ENCODE measurements at places on chromosomes 11 and 22.

DNA sequence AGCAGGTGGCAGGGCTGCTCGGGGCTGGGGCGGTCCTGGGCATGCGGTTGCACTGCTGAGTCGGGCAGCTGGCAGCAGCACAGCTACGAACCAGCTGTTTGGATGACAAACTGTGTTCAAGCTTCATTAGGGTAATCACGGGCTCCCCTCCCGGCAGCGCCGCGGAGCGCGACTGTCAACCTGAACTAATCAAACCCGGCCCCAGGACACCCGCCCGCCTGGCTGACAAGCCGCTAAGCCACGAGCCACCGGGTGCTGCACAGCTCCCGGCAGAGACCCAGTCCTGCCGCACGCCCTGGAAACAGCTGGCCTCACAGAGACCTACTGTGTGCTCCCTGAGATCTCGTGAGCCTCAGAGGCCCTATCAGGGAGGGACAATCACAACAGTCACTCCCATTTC, 60.6 kb upstream of the TCF20 start:
- DNase-seq: no peak

- no peak for DNase-seq
These were observed 96.0 kb downstream of the PARVA start for GRCh38 chr11:12473381-12473780.

DNA sequence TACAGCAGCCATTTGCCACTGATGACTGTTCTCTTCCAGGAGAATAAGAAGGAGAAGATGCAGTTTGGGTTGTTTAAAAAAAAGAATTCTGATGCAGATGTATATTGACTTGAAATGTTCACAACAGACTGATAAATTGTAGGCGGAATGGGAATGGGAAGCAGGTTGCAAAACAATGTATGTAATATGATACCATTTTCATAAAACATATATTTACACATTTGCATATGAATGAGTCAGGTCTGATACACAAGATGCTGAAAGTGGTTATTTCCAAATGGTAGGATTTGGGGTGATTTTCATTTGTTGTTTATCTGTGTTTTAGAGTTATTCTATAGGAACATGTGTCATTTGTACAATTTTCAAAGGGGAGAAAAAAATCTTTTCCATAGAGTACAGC, 9.0 kb upstream of the RCN1 start:
- peak; percentile 58 for DNase-seq

DNA sequence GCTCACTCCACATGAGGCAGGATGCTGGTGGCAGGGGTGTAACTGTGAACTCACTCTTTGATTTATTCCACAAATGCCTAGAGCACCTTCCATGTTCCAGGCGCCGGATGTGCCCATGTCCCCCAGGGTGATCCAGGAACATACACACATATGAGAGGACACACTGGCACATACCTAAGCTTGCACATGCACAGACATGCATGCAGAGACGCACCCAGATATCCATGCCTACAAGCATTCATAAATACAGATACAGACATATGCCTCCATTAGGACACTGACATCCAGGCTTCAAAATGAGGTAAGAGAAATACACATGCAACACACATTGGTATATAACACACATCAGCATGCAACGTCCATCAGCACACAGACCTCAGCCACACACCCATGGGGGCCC, 4.5 kb downstream of the OSM start:
- DNase-seq: peak; percentile 71

- no peak for DNase-seq
These were observed 52.7 kb downstream of the IGF2 start for GRCh38 chr11:2086239-2087040.

GRCh38 chr11:113387605-113388211, at the start of gene ANKK1:
Gene ANKK1, plus strand, starts transcription at chr11:113387779. Its CDS starts 106 bp downstream, at chr11:113387885.
- DNase-seq: peak; percentile 36

DNA sequence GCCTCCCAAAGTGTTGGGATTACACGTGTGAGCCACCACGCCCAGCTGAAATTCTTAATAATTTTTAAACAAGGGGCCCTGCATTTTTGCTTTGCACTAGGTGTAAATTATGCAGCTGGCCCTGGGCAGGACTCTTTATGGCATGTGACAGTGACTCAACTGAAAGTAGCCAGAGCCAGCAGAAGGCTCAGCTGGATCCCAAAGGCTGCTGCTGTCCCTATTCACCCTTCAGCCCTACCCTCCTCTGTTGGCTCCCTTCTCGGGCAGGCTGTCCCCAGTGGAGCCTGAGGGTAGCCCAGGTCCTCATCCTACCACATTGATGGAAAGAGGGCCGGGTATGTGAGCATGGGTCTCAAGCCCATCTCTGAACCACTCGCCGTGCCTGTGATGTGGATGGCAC, 45.6 kb downstream of the CD82 start:
- DNase-seq: no peak

DNA sequence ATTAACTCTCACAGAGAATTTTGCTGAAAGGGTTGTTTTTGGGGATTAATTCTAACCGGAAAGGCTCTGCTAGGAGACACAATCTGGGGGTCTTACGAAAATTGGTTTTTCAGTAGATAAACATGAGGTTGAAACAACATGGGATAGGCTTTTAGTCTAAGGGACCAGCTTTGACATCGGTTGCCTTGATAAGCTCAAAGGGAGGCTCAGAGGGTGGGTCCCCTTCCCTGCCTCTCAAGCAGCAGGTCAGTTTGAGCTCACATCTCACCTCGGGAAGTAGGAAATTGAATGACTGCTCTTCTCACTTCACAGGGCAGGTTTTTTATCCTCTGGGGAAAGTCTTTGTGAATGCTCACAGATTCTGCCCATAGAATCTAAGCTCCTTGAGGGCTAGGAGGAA, 70.2 kb upstream of the KIRREL3 start:
- DNase-seq: no peak

- peak; percentile 21 for DNase-seq
These were observed 1.0 kb downstream of the LMO1 start for GRCh38 chr11:8262552-8263108.

DNA sequence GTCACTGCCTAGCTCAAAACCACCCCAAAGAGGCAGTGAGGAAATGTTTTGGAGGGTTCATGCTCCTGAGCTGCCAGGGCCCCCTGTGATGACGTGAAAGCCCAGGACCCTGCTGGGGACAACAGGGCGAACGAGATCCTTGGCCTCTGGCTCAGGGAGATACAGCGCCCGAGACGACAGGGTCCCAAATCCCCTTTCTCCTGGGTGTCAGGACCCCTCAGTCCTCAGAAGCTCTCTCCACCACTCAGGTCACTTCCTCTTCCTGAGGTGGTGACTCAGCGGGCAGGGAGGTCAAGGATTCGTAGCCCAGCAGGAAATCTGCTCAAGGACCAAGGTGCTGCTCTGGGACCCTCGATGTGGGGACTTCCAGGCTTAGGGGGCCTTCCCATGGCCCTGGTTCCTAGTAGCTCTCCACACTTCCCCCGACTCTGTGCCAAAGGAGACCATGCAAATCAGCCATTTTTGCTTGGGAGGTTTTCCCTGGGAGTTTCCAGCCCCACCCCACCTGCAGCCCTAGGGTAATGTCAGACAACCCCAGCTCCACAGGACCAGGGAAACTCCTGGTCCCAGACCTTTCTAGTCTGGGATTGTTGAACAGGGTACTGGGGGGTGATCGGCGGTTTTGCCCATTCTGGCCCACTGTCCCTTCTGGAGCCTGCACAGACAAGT, 12.8 kb downstream of the BCL9L start:
- peak; percentile 52 for DNase-seq

GRCh38 chr11:95379479-95379878, 148.5 kb upstream of the SESN3 start:
- DNase-seq: no peak

GRCh38 chr22:18035751-18036150, 11.4 kb upstream of the MICAL3 start:
- peak; percentile 87 for DNase-seq

GRCh38 chr11:93520726-93521509, 22.3 kb downstream of the SMCO4 start:
- no peak for DNase-seq

DNA sequence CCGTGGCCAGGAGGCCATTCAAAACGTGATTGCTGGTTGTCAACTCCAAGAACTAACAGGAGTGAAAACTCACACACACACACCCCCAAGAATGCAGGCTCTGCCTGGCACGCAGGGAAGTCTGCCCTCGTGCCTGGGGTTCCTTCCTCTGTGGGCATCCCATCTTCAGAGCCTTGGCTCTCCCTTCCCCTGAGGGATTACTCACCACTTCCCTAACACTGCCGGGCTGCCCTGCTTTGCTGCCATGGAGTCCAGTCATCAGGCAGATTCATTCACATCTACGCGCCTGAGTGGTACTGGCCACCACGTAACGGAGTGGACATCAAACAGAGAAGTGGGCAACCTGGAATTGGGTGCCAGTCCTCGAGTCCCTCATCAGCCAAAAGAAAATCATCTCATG, 120.7 kb upstream of the TMEM45B start:
- peak; percentile 47 for DNase-seq

- DNase-seq: no peak
These were observed 3.9 kb upstream of the CDC42EP2 start for GRCh38 chr11:65310736-65311135.

- DNase-seq: no peak
These were observed 9.7 kb downstream of the MCAM start for GRCh38 chr11:119307219-119307618.

- DNase-seq: peak; percentile 86
These were observed 63.6 kb upstream of the EP300 start for GRCh38 chr22:41028841-41029240.

GRCh38 chr11:7281079-7281478, 29.4 kb downstream of the SYT9 start:
- DNase-seq: peak; percentile 95

- DNase-seq: peak; percentile 55
These were observed at the start of gene HDAC10 for GRCh38 chr22:50250555-50251476. Gene HDAC10, minus strand, starts transcription at chr22:50251265. Its CDS starts 233 bp downstream, at chr22:50251032.

GRCh38 chr11:15339302-15339701, 224.6 kb downstream of the INSC start:
- DNase-seq: no peak

- DNase-seq: no peak
These were observed 84.5 kb downstream of the DSCAML1 start for GRCh38 chr11:117712530-117712929.

DNA sequence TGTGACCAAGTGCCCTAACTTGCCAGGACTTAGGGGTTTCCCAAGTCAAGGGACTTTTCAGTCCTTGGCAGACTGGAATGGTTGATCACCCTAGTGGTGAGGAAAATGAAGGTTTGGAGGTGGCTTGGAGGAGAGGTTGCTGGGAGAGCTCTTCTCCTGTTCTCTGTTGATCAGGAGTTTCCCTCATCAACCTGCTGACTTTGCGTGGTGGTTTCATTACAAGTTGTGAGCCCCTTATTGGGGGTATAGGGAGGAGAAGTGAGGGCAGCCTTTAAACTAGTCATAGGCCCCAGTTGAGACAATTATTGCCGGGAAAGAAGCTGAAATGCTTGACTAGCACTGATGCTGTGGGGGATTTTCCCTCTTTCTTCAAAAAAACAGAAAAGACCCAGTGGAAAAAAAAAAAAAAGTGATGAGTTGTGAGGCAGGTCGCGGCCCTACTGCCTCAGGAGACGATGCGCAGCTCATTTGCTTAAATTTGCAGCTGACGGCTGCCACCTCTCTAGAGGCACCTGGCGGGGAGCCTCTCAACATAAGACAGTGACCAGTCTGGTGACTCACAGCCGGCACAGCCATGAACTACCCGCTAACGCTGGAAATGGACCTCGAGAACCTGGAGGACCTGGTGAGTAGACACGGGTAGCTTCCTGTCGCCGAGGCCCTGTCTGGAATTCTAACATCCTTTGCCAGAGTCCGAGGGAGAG, at the start of gene CXCR5:
TSS of gene CXCR5 (plus strand) at position 525 of the 704 bp plus-strand sequence. CDS start at position 575, 50 bp downstream.
- DNase-seq: no peak

GRCh38 chr11:111933872-111934271, 3.3 kb upstream of the DIXDC1 start:
- DNase-seq: no peak

DNA sequence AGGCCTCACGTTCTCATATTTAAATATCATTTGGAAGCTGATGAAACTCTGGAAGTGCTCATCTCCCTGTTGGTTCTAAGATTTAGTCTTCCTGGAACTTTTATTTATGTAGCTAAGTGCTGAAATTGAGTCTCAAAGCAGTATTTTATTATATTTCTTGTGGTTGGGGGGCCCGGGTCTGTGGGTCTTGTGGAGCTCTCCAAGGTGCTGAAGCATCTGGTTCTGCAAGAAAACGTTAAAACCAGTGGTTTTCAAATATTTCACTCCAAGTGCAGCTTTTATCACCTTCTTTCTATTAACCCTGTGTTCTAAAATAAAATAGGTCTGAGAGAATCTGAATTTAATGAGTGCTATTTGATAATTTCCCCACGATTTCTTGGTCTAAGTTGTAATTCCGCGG, 1404.8 kb downstream of the TBC1D22A start:
- no peak for DNase-seq

DNA sequence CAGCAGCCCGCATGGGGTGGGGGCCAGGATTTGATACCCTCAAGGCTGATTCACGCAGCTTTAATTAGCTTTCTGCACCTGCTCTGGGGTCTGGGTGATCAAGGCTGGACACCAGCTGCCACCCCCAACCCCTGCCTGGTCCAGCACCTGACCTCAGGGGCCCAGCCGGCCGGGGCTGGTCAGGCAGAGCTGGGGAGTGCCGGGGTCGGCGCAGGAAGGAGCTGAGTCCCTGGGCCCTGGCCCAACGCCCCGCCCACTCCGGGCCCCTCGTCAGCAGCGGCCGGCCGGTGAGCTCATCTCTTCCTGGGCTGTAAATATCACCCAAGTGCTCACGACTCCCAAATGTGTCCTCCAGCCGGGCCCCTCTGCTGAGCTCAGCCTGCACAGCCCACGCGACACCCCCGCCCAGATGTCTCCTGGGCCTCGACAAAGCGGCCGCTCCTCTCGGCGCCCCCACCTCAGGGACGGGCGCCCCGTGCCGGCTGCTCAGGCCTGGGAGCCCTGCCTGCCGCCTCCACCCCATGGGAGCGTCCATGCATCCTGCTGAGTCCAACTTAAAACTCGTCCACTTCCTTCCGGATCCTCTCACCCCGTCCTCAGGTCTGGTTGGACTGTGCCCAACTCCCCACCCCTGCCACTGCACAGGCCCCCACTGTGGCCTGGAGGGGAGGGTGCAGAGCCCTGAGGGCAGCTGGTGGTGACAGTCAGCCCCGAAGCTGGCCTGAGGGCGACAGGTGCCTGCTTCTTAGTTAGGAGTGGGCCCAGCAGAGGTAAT, 29.0 kb downstream of the RTN4R start:
- no peak for DNase-seq

GRCh38 chr11:130674686-130675308, 226.4 kb downstream of the ADAMTS15 start:
- no peak for DNase-seq

DNA sequence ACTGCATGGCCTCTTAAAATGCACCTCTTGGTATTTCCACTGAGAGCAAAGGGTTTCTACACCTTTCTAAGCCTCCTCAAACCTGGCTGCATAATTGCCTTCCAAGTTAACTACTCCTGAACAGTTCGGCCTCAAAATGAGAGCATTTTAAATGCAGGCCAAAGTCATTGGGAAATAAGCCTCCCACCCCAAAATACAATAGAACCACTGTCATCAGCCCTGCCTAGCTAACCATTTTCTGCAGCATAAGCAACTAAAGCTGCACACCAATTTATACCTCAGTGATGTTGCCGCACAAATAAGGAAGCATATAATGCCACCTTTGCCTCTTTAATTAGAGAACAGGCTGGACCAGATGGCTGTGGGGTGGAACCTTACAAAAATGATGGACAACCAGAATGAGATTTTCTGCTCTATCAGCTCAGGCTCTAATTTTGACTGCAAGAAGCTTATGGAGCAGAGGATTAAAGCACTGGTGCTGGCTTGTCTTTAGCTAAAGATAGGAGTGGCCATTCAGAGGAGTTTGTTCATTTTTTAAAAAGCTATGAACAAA, 4.3 kb downstream of the TOB2 start:
- DNase-seq: no peak

- DNase-seq: no peak
These were observed 23.5 kb downstream of the OR8B12 start for GRCh38 chr11:124519850-124520549.

All from bronchial epithelial cell (primary cell).